Dermis microvascular lymphatic vessel endothelial cell (primary cell): ENCODE measurements at places on chromosomes 12 and 14. TPM values are rescaled to one million over a fixed set of nuclear protein-coding genes. Genes with fewer than 3 reads are reported as not detected.

ADGRD1 gene
- total RNA-seq: 0.25 and 0.26 TPM in 2 replicates

TROAP gene
- total RNA-seq: 5.1 and 9.6 TPM in 2 replicates

LMO3 gene
- total RNA-seq: not detected in 2 replicates

DNA sequence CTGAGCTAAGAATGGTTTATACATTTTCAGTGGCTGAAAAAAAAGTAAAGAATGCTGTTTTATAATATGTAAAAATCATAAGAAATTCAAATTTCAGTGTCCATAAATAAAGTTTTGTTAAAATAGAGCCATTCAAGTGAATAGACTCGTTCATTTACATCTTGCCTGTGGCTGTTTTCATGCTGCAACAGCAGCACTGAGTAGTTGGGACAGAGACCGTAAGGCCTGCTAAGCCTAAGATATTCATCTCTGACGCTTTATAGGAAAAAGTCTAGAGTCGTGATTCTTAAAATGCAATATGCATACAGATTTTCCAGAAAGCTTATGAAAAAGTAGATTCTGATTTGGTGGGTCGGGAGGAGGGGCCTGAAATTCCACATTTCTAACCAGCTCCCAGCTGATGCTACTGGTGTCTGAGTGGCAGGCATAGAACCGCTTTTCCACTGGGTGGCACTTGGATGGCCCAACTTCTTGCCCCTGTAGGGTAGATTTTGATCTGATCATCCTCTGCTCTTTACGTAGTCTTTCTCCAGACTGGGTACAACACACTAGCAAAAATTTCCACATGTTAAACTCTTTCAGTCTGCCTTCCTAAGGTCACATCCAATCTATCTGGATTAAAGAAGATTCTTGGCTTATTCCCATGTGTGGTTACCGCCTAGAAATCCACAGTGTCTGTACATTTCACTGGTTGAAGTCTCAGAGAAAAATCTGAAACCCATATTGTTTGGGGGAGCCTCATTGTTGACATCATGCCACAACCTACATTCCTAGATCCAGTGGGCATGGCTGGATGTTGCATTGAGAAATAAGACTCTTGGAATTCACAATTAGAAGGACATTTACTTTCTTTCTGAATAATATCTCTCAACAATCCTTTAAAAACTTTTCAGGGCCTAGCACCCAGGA lies 151.2 kb downstream of the C12orf75 start:
- DNase-seq: no peak

GRCh38 chr14:51719955-51720354 lies 68.2 kb downstream of the FRMD6 start:
- DNase-seq: no peak
